HAP-1 (cell line): ENCODE measurements at places on chromosomes 16 and 17.

GRCh38 chr16:29678691-29679267 is at the start of gene QPRT:
QPRT (plus strand) TSS chr16:29679180; CDS start chr16:29679198, 18 bp downstream.
- DNase-seq: peak; percentile 88

- DNase-seq: no peak
Measured at GRCh38 chr16:20676268-20676825, 21.1 kb downstream of the ACSM1 start.

- DNase-seq: no peak
Measured at GRCh38 chr16:67555795-67556212, 6.5 kb upstream of the CTCF start.

- no peak for DNase-seq
Measured at GRCh38 chr17:7823581-7824001, 10.4 kb upstream of the KDM6B start.

DNA sequence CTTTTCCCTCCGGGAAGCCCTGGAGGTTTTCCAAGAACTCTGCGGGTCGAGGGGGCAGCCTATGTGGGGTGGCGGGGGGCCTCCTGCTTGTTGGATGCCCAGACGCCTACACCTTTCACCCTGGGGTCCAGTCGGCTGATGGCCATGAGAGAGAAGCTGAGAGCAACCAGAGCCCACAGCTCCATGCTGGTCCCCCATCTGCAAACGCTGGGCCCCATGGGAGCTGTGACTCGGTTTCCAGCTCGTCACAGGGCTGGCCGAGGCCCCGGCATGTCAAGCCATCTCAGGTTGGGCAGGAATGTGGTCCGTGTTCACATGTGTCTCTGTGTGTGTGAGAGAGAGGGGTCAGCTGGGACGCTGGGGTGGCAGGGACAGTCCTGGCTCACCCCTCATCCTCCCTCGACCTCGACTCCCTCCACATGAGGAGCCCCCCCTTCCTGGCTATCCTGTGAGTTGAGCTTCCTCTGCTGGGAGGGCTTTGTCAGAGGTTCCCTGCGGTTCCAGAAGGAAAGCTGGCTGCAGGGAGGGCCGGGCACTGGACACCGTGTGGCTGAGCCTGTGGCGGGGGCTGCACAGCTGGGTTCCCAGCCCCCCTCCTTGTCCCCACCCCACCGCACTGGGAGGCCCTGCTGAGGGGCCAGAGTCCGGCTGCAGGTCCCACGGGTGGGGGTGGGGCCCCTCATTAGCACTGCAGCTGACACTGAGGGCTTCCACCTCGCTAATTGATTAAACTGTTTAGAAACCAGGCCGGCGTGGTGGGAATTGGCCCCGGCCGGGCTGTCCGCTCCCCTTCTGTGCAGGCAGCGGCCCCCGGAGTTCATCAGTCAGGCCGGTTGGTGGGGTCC is 19.1 kb downstream of the METRNL start:
- DNase-seq: no peak

DNA sequence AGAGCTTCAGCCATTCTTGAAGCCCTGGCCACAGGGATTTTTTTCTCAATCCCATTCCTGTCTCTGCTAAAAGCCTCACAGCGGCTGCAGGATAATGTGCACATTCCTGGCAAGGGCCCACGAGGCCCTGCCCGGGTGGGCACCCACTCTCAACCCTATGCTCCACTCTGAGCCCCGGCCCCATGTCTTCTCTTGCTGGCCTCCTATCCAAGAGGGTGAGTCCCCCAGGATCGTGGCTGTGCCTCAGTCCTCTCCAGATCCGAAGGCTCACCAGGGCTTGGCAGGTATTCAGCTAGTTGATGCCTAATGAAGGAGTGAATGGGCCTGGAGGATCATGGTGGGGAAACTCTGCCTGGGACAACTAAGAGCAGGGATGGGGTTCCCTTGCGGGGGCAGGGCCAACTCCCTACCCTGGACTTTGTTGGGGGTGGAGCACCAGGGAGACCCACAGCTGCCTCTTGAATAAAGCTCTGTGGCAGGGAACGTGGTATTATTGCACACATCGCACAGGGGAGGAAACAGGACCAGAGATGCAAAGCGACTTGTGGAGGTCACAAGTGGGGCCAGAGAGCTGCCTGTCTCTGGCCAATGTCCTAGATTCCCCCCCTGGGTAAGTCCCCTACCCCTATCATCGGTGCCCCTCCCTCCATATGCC is 5.4 kb downstream of the ARHGAP27 start:
- no peak for DNase-seq

GRCh38 chr17:3569534-3570137 is 12.0 kb upstream of the TRPV3 start:
- no peak for DNase-seq

DNA sequence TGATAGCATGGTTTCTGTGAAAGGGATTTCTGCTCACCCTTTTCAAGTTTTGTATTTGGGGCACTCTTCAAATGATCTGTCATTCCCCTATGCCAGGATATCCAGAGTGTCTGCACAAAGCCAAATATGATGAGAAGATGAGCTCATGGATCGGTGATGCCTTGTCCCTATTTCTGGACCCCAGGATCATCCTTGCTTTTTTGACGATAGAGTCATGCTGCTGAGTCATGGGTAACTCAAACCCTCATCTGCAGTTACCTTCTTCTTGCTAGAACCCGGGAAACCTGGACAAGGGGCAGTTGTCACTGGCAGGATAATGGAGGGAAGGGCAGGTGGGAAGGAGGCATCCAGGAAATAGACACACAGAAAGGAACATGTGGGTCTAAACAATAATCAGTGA is 17.8 kb upstream of the MAPT start:
- no peak for DNase-seq

DNA sequence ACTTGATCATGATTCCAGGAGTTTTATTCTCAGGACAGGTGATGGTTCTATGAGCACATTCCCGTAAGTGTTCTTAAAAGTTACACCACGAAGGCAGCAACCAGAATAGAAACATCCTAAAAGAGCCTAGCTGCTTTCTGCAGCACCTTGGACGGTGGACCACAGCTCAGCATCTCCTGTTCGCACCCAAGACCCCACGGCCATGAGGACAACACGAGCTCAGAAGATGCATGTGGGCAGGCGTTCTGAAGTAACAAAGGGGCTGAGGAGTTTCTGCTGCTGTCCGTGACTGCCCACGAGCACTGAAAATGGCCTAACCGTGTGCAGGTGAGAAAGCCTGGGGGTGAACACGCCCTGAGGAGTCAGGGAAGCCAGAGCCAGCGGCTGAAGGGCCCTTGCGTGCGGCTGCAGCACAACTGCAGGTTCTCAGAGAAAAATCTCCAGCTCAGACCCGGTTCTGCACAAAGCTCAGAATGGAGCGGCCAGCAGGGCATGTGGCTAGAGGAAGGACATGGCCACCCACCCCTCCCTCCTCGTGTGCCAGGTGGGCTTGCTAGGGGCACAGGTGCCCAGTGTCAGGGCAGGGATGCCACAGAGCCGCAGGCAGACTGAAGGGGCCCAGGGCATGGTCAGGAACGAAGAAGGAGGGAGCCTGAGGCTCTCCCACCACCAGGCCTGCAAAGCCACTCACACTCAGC is 10.8 kb upstream of the C16orf95 start:
- DNase-seq: no peak

DNA sequence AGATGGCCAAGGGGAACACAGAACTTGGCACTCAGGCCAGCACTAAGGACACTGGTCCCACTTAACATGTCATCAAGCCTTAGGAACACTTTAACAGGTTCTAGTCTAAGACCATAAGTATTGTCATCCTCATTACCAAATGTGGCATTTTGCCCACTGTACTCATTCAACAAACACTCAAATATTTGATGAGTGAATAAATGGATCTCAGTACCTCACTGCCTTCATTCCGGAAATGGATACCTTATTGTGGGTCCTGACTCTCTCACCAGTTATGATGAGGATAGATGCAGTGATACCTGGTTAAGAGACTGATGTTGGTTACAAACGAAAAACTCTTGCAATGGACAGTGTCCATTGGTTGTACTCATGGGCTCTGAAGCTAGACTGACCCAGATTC is 455.2 kb upstream of the DYNLRB2 start:
- no peak for DNase-seq

- peak; percentile 50 for DNase-seq
Measured at GRCh38 chr17:33038740-33039139, 47.1 kb downstream of the SPACA3 start.

- no peak for DNase-seq
Measured at GRCh38 chr16:81405702-81406113, 38.9 kb upstream of the CMIP start.

- DNase-seq: no peak
Measured at GRCh38 chr17:73291260-73291801, 20.5 kb downstream of the CDC42EP4 start.

DNA sequence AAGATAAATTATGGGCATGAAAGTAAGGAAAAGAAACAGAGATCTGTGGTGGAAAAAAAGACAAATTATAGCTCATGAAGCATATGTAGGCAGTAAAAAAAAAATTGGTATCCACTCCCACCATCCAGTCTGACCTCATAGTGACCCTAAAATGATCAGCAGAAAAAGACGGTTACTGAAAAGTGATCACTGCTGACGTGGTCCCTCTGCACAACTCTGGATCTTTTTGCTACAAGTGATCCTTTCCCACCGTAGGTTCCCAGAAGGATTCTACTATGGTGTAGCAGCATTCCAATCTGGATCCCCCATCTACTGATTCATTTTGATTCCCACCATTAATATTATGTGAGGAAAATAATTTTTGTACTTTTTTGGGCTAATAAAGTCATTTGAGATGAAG is 10.9 kb upstream of the CHST6 start:
- DNase-seq: no peak

DNA sequence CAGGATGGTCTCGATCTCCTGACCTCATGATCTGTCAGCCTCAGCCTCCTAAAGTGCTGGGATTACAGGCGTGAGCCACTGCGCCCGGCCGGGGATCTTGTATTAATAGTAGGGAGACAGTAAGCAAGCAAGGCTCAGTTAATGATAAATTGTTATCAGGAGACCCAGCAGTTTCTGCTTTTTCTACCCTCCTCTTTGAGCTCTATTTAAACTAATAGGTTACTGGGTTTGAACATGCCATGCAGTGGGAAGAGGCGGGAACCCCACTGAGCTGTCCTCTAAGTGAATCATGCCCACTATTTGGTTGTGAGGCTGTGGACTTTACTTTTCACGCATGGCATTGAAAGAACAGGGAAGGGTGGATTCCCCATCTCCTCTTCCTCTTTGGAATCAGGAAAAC is 223.9 kb downstream of the WWOX start:
- DNase-seq: no peak

- DNase-seq: no peak
Measured at GRCh38 chr17:31314782-31315100, 887 bp upstream of the EVI2B start.

DNA sequence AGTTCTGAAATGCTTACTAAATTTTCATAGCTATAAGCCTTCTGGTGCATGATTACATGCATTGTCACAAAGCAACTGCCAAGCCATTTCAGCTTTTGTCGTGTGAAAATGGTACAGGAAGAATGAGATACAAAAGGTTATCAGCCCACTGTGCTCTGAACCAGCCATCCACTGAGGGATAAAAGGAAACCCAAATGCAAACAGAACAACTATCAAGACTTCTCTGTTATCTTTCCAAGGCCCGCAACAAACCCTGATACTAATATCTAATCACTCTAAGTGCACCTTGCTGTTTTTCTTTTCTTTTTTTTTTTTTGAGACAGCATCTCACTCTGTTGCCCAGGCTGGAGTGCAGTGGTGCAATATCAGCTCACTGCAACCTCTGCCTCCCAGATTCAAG is 109.0 kb downstream of the FTO start:
- DNase-seq: no peak

DNA sequence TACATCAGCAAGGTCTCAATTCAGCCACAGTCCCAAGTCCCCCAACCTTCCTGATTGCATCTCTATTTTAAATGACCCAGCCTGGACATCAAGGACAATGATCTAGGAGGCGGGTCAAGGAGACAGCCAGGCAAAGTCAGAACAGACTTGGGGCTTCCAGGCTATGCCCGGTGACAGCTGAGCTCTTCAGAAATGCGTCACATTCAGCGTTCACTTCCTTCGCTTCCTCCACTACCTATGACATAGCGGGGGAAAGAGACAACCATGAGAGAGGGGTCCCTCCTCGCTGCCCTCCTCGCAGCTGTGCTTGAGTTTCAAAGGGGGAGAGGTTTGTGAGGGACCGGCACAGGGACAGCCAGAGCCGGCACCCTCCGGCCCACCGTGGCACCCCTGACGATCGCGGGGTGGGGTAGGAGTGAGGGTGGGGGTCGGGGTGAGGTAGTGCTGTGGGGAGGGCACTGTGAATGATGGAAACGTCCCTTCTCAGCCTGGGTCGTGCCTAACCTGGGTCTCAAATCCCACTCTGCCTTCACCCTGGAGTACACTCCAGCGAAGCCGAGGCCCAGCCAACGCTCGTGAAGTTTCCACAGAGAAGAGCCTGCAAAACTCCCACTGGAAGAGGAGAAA is 12.3 kb upstream of the LGALS3BP start:
- DNase-seq: no peak

- no peak for DNase-seq
Measured at GRCh38 chr16:2043667-2044451, 3.8 kb downstream of the NTHL1 start.

DNA sequence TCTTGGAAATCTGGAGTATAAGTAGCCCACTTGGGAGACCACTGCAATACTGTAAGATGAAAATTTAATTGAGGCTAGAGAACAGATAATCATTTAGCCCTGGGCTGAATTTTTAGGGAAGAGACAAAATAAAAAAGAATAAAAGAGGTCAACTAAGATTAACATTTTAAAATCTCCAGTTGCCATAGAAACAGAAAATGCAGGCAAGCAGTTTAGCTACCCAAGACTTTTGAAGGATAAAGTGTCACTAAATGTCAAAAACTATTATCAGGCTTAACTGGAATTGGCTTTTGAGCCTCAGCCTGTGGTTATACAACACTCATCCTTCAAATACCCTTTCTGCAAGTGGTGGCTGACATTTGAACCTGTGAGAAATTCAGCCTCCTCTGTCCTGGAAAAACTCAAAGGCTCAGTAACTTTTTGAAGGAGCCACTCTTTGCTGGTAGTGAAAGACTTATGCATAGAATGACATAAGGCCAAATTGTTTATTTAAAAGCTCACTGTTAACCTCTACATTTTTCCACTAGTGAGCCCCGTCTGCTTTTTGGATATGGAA is 220.7 kb upstream of the KCNJ16 start:
- no peak for DNase-seq

DNA sequence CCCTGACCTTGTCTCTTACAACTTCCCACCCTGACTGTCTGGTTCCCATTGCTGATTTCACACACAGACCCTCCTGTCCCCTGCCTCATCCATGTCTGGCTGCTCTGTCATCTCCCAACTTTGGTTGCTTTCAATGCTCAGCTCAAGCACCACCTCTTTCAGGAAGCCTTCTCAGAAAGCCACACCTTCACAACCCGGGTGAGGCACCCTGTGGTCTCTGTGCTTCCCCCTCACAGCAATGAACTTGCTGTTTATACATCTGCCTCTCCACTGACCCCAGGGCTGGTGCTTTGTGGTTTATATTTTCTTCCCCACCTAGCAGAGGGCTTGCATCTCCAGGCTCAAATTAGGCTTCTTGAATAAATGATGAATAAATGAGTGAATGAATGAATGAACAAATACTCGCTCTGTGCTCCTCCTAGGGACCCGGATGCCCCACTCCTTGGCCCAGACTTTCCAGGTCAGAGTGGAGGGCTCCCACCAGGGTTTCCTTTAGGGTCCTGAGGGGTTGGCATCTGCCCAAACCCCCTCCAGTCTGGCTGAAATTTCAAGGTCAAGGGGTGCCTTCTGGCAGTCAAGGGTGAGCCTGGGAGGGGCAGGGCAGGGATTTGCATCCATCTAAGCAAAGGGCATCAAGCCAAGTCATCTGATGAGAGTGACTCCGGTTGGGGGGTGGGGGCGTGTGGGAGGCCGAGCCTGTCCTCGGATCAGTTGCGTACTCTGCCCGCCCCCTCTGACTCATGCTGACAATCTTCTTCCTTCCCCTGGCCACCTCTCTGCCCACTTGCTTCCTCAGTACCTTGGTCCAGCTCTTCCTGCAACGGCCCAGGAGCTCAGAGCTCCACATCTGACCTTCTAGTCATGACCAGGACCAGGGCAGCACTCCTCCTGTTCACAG is at the start of gene ITGAX:
Gene ITGAX (plus strand): TSS at position 783 of the 898 bp plus-strand sequence. CDS start 79 bp downstream, at position 862.
- DNase-seq: no peak
